Stimulated activated CD8-positive, alpha-beta memory T cell treated with anti-CD3 and anti-CD28 coated beads, Interleukin-12 subunit alpha, Interleukin-12 subunit beta, amount 100 ng/mL, for 4 hours (primary cell): ENCODE measurements at places on chromosomes 4 and X.
A peak's percentile ranks its signal among the peaks of the same experiment; 100 is the strongest.

DNA sequence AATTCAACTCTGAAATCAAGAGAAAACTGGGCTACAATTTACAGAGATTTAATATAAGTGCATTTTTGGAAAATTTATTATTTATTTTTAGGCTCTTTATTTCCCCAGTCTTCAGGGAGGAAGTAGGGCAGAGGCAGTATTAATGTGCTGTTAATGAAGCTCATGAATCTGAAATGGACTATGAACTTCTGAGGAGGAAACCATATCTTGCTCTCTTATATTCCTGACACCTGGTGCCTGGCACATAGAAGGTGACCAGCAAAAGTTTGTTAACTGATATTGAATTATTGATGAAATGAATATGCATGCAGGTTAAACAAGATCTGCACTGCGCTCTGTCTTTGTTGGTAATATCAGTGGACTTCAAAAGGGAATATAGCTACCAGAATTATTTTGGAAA is 55.1 kb downstream of the UGT8 start:
- DNase-seq: no peak

GRCh38 chr4:136540747-136541146 is 991.5 kb downstream of the PCDH18 start:
- DNase-seq: no peak

DNA sequence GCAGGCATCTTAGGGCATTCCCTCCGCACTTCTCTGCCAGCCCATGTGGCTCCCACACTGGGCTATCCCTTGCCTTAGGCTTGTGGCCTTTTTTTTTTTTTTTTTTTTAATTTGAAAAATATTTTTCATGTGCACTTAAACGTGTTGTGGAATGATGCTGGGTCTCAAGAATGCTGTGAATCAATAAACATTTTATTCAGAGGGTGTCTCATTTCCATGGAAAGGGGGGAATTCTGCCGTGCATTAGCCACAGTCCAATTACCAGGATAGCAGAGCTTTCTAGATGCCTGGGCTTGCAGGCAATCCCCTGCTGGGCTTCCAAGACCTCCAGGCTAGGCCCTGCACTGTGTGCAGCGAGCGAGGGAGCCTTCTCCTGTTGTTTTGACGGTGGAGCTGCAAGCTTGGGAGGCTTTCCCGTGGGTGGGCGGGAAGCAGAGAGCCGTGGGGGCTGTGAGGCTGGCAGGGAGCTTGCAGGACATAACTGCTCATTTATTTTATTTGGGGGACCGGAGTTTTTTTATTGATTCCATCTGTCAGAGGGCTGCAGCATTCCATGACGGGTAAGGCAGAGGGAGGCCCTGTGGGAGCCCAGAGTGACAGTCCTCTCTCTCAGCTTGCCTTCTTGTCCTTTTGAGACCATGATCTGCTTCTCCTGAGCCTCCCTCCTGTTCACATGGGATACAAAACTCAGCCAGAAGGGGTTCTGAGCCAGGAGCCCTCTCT is 2.6 kb upstream of the CPZ start:
- DNase-seq: no peak

GRCh38 chrX:150197388-150197787 is 165.7 kb upstream of the MAMLD1 start:
- no peak for DNase-seq

DNA sequence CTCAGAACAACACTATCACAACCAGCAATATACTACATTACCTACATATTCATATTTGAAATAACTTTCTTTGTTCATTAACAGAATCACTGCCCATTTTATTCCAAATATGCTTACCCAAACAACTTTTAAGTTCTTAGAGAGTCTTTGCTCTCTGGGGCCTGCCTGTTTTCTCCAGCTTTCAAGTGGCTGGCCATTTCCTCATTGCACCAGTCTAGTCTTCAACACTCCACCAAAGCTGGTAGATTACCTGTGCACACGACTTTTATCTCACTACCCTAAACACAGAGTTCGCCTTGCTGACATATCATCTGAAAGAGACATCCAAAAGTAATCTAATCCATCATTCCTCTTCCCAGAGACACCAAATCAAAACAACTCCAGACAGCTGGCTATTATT is 66.2 kb downstream of the PRDM5 start:
- DNase-seq: no peak

GRCh38 chrX:102651242-102652011 is at the start of gene GPRASP1:
TSS of gene GPRASP1 (plus strand) at chrX:102651483. CDS start at chrX:102653914, 2,431 bp downstream.
- peak; percentile 43 for DNase-seq

DNA sequence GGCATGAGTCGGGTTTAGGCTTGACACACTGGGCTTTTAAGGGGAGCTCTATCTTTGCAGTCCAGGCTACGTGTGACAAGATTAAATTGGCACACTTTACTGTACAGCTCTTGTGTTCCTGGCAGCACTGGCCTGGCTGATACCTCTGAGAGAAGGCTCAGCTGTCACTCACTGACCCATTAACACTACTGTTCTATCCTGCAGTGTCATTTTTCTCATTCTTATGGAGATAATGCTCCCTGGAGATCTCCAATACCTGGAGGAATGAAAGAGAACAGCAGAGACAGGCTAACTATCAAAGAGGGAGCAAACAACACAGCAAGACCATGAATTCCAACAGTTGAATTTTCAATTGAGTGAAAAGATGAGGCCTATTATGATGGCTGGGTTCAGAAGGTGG is 1.7 kb upstream of the PDHA2 start:
- no peak for DNase-seq

GRCh38 chr4:17805580-17806155 is 4.9 kb downstream of the DCAF16 start:
- DNase-seq: no peak

GRCh38 chr4:168558599-168558998 is 61.7 kb downstream of the PALLD start:
- no peak for DNase-seq

DNA sequence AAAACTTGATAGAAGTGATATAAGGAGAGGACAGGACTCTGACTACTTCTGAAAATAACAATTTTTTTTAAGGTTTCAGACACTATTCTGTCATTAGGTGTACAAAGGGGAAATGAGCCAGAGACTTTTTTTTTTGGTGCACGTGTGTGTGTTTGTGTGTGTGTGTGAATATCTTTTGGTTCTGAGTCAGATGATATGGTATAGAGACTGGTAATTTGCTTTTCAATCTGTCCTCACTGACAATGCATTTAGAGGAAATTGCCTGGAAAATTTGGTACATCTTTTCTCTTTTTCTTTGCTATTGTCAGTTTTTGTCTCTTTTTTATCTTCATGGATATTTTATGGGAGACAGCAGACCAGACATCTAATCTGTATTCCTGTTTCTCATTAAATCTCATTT is 59.3 kb downstream of the DDIT4L start:
- DNase-seq: no peak

GRCh38 chr4:118757761-118758251 is 72.6 kb downstream of the METTL14 start:
- DNase-seq: no peak

DNA sequence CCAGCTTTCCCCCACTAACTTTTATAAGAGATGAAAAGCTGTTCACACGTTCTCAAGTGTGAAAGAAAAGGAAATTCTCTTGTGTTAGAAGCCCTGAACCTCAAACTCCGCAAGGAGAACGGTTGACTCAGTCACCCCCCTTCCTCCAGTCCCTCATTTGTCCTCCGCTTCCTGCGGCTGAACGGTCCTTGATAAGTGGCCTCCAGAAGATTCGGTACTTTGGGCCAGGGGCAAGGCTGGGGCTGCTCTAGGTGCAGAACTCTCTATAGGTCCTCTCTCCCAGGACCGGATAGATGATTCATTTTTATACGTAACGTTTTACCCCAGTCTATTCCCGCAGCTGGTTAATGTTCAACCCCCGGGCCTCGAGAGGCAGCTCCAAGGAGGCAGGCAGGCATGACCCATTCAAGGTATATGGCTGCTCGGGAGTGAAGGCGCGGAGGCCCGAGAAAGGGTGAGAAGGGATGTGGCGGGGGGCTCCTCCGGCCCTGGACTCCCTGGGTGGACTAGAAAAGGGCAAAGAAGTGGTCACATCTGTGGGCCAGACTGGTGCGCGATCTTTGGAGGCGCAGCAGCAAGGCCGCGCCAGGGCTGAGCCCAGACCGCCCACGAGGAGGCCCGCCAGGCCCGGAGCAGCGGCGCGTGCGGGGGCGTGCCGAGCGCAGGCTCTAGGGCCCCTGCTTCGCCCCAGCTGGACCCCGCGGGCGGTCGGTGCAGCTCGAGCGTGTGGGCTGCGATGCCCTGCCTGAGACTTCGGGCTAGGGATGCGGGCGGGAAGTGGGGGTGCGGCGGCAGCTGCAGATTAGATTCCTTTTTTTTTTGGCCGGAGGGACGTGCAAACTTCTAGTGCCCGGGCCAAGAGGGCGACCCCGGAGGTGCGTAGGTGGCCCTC is 11.7 kb downstream of the PITX2 start:
- DNase-seq: no peak

GRCh38 chrX:118943102-118943501 is 31.3 kb upstream of the LONRF3 start:
- DNase-seq: no peak

DNA sequence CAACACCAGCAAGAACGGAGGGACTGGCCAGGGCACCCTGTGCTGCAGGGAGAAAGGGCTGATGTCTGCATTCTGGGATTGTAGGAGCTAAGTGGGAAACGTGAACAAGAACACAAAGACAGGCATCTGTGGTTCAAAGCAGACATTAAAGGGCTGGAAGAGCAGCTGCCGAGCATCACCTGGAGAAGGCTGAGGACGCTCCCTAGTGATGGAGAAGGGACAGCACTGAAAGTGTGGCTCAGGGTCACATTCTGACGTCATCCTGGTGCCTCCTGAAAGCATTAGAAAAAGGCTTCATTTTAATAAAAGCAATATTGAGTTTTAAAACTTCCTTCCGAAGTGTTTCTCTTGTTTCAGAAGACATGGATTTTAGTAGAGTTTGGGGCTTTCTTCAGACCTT is 62.3 kb downstream of the CLDN22 start:
- DNase-seq: no peak

GRCh38 chrX:15233416-15234015 is 36.4 kb downstream of the ASB9 start:
- no peak for DNase-seq

GRCh38 chr4:78732332-78733104 is 43.6 kb upstream of the BMP2K start:
- no peak for DNase-seq

DNA sequence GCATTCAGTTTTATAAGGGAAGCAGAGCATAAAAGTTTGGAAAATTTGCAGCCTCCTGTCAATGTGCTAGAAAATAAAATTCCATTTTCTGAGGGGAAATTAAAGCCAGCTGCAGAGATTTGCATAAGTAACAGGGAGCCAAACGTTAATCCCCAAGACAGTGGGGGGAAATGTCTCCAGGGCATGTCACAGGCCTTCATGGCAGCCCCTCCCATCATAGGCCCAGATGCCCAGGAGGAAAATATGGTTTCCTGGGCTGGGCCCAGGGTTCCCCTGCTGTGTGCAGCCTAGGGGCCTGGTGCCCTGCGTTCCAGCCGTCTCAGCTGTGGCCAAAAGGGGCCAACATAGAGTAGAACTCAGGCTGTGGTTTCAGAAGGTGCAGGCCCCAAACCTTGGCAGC is 9.3 kb downstream of the RNF4 start:
- DNase-seq: no peak

DNA sequence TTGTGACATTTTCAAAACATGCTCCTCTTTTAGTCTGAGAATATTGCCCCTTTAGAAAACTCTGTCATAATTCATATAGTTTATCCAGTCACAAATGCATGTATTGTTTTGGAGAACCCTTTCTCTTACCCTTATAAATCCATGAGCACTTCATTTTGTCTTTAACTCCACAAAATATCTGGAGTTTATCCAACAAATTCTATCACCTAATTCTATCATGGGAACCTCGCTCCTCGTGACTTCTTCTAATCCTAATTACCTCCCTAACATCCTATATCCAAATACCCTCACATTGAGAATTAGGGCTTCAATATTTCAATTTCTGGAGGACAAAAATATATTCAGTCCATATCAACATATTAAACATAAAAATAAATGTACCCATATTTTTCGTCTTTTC is 1565.9 kb downstream of the ARAP2 start:
- DNase-seq: no peak

DNA sequence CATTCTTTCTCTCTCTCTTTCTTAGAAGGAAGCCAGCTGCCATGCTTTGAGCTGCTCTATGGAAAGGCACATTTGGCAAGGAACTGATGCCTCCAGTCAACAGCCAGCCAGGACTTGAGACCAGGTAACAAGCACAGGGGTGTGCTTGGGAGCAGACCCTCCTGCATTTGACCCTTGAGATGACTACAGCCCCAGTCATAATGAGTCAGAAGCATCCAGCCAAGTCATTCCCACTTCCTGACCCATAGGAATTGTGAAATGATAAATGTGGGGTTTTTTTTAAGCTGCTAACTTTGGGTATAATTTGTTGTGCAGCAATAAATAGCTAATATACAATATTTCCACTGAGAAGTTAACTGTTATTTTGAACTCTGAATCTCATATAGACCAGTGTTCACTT is 446.9 kb downstream of the GRXCR1 start:
- DNase-seq: no peak

GRCh38 chrX:66013194-66013816 is 26.6 kb downstream of the VSIG4 start:
- no peak for DNase-seq

DNA sequence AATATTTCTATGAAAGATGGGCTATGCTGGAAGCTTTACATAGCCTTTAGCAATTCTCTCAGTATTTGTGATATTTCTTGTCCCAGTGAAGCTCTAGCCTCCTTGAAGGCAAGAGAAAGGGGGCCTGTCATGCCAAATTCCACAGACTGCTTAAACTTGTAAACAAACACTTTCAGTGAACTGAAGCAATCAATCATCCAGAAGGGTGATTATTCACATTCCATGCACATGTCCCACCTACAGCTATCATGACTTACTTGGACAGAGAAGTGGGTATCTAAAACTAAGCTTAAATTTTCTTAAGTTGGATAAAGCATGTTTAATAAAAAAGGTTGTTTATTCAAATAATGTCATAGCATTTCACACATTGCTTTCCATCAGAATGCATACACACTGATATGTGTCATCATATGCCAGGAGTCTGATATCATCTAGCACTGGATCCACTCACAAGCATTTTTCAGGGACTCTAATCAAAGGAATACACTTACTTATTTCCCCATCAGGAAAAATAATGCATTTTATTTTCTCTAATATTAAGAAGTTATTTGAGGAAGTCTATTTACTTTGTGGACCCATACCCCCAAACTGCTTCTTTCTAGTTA is 1.2 kb upstream of the FSTL5 start:
- no peak for DNase-seq

GRCh38 chrX:96436105-96436504 is 248.5 kb upstream of the DIAPH2 start:
- DNase-seq: no peak

GRCh38 chr4:177485528-177485927 is 43.3 kb upstream of the AGA start:
- DNase-seq: no peak

DNA sequence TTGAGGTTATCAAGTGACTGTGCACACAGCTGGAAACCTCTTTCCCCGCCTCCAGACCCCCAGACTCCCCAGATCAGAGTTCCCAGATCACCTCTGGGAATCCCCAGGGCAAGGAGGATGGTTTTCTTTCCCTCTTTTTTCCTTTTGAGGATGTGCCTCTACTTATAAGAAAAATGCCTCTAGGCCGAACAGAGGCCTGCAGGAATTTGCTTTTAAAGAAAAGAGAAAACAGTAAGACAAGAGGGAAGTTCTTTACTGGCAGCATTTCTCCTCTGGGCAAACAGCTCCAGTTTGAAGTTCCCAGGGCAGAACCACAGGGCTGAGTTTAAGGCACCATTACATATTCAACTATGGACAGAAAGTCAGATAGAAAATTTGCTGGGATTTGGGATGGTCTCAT is 837.9 kb upstream of the LCORL start:
- no peak for DNase-seq

- DNase-seq: no peak
Observed at GRCh38 chrX:52082578-52082977, 13.6 kb upstream of the MAGED4B start.

- no peak for DNase-seq
Observed at GRCh38 chr4:174674305-174674840, 152.1 kb upstream of the HPGD start.
